DMS79 treated with DMSO at 0.1 percent for 48 hours (cell line): ENCODE measurements at places on chromosomes 3 and 15.

DNA sequence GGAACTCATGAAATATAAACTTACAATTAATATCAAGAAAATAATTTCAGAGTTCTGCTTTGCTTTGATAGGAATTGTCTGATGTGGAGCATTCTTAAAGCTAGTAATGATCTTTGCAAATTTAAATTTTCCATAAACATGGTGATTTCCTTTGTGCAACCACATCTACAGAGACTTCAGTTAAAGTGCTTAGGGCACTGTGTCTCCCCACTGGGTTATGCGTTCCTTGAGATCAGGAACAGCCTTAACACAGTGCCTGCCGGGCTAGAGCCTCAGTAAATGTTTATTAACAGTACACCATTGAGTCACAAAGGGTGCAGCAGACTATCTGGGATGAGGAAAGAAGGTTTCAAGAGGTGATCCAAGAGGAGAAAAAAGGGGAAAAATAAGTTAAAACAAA lies 108.1 kb upstream of the CCNL1 start:
- DNase-seq, result no peak

GRCh38 chr3:123636431-123636841 lies 51.6 kb upstream of the HACD2 start:
- no peak for DNase-seq

GRCh38 chr15:52728899-52729298 lies 49.7 kb upstream of the ATOSA start:
- no peak for DNase-seq

- no peak for DNase-seq
Measured at GRCh38 chr3:175518459-175518858, 659.3 kb downstream of the NAALADL2 start.

GRCh38 chr3:187995043-187995400 lies 158.9 kb upstream of the LPP start:
- no peak for DNase-seq

DNA sequence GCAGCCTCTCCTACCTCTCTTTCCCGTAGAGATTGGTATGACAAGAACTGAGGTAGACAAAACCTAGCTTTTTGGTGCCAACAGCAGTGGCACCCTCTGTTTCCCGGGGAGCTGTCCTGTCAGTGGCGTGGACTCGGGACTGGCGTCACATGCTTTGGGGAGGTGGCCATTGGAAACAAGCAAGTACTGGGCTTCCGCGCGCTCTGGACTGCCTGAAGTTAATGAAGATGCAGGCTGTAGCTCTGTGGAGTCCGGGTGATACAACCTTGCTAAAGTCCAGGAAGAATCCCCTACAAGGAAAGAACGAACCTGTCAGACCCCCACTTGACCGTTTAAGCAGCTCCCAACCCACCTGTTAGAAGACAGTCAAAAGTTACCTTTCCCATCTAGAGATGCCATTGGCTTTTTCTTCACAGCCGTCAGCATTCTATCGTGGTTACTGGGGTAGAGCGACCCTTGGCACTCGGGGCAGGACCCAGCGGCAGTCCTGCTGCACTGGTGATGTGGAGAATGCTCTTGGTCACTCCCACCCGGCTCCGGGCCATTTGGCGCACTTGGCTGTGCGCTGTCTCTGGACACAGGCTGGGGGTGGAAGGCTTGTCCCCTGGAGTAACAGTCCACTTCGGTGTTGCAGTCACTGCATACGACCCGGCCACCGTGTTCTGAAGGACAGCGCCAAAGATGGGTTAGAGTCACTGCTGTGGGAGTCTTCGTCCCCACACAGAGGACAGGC lies 120.5 kb downstream of the LRIG1 start:
- no peak for DNase-seq

DNA sequence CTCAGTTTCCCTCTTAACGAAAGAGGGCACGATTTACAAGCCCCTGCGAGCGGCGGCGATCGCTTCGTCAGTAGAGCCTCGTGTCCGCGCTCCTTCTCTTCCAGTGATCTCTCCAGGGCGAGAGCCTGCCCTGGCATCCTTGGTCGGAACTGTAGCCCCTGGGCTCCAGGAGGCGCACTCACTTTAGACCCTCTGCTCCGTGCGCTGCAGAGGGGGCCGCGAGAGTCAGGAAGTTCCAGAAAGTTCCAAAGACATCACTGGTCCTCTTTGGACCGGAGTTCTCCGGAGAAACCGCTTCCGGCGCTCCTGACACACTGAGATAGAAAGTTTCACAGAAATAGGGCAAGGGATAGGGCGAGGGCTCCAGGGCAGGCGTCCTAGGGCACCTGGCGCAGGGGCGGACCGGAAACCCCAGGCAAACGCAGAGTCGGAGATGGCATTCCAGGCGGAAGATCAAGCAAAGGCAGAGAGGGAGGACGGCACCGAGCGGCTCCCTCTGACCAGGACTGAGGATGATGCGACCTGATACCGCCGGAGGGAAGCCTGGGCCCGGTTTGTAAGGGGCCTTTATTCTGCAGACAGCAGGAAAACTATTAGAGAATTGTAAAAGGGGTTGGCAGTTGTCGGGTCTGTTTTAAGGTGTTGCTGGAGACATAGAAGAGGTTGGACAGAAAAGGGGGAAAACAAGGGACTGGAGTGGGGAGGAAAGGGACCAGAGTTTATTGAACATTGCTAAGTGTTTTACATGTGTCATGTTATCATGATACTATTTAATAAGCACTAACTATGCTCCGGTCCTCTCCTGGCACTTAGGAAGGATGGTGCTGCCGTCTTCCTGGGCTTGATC lies 1.3 kb upstream of the CPEB1 start:
- no peak for DNase-seq

DNA sequence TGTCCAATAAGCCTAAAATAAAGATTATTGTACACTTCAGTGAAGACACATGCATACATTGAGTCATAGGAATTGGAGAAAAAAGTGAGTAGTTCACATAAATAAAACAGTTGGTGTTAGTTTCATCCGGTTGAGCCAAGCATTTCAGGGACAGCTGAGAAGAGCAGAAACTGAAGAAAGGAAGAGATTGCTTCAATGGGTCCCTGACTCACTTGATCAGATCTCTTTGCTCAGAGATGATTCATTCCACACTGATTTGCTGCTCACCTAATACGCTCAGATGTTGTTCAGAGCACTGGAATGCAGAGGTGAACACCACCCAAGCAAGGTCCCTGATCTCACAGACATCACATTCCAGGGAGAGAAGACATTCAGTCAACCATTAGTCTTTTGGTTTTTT lies 93.7 kb downstream of the RAD18 start:
- no peak for DNase-seq

- no peak for DNase-seq
Measured at GRCh38 chr3:101133652-101134051, 140.4 kb upstream of the ABI3BP start.

DNA sequence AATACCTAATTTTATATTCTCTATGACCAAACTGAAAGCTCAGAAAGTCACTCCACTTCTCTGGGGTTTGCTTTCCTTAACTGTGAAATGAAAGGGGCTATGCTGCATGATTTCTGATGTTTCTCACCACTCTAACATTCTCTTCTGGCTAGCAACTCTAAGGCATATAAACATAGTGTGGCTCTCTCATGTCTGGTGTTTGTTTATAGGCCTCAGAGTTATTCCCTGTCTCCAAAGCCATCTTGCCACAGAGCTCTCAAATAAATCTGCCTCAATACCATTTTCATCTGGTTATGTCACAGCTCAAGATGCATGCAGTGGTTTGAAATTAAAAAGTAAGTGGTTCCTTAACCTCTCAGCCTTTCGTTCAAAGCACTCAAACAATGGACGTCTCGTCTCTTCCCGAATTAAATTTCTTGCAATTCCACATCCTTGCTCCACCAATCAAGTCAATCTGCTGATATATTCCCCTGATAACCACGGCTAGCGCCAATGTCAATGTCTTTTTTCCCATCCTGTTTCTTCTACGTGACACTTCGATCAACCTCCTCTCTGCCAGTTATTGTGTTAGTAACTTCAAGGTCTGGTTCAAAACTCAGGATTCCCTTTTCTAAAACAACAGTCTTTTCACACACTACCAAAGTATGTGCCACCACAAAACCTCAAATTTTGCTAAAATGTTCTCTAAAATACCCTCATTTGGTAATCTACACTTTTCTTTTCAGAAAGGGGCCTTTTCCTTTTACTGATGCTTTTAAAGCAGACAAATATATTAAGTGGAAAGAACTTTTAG lies 16.0 kb downstream of the TOMM70 start:
- DNase-seq, result no peak

GRCh38 chr3:141682007-141682406 lies 56.1 kb upstream of the RNF7 start:
- no peak for DNase-seq

DNA sequence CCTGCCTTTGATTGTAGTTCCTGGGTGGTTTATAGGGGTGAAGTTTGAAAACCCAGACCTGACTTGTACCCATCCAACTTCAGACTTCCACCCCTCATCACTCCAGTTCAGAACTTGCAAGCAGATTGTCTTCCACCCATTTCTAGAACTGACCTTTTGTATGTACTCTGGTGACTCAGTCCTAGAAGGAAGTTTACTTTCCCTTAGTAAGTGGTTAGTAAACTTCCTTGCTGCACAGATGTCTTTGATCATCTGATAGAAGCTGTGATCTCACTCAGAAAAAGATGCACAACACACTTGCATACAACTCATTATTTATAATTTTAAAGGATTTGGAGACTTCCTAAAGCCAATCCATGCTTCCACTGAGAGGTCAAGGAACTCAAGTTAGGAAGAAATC lies 368.0 kb downstream of the MFSD1 start:
- DNase-seq, result no peak

DNA sequence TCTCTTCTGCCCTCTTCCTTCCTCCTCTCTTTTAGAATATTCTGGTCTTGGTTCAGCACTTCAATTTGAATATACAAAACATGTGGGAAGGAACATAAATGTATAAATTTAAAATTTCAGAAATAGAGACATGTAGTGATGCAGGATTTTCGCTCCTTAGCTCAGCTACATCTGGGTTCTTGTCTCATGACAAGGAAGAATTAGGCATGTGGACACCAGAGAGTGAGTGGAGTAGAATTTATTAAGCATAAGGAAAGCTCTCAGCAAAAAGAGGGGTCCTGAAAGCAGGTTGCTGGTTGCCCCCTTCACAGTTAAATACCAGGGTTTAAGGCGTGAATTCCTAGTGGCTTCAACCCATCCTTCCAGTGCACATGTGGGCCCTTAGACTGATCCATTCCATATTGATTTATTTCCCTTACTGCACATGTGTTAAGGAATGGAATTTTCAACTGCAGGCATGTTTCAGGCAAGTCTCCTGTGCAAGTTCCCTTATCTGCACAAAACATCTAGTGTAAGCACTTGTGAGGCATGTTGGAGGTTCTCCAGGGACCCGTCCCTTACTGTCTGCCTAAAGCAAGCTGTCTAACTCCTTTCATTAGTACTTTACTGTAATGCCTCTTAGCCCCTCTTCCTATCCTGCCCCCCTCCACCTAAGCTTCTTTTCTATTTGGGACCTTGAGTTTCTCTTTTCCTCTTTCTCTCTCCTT lies 133.2 kb upstream of the STRIT1 start:
- no peak for DNase-seq

DNA sequence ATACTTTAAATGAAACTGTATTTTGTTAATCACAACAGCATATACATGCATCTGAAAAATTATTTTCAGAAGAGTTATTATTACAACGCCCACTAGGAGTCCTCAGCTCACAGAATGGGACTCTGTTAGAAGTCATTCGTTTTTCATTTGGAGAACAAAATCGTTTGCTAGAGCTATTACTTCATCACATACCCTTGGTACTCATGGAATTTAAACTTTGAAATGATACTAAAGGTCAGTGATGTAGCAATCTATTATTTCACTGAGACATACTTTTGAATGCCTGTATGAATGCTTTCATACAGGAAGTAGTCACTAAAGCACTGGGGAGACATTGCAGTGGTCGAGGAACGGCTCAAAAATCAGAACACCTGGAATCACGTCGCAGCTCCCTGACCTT lies 198.1 kb downstream of the MBNL1 start:
- DNase-seq, result no peak

- DNase-seq, result no peak
Measured at GRCh38 chr3:5456199-5456598, 268.7 kb downstream of the EDEM1 start.

- no peak for DNase-seq
Measured at GRCh38 chr3:34570916-34571705, 772.7 kb downstream of the PDCD6IP start.

- no peak for DNase-seq
Measured at GRCh38 chr3:37114251-37115145, 59.9 kb downstream of the LRRFIP2 start.

GRCh38 chr3:197186887-197187588 lies 111.4 kb downstream of the DLG1 start:
- DNase-seq, result peak; percentile 87

DNA sequence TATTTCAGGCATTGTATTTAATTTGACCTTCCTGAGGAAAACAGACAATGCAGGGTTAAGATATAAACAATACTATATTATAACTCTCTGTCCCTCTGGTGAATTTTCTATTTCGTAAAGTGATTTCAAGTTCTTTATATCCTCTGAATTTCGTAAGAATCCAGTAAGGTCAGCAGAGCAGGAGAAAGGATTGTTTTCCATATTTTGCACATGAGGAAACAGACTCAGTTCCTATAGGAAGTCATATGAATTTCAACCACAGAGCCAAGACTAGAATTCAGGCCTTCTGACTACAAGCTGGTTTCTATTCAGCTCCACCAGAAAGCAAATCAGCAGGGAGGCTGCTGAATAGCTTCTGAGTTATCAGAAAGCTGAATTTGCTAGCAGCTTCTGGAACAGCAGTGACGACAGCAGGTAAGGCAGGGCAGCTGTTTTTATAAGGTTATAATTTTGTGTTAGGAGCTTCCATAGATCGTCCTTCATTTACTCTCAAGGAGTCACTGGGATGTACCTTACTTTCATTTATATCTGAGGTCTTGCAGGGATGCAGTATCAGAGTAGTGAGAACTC lies 11.1 kb upstream of the PLAAT1 start:
- no peak for DNase-seq

DNA sequence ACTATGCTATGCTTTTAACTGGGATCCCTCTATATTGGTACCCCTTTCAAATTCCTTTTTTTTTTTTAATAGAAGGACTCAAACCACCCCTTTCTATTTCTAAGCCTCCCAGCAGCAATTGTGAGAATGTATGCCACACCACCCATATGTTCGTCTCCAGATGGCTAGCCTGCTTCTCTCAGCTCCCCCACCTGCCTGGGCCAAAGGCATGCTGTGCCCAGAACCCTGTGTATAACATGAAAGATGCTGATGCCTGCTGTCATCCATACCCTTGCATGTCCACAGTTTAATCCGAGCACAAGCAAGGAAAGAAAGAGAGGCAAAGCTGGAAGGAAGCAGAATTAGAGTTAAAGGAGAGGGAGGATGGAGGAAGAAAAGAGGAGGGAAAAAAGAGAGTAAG lies 159.5 kb upstream of the CNTN6 start:
- no peak for DNase-seq
